ENCODE measurements at places on chromosomes 12 and 14. TPM values are rescaled to one million over a fixed set of nuclear protein-coding genes. Genes with fewer than 3 reads are reported as not detected.

DNA sequence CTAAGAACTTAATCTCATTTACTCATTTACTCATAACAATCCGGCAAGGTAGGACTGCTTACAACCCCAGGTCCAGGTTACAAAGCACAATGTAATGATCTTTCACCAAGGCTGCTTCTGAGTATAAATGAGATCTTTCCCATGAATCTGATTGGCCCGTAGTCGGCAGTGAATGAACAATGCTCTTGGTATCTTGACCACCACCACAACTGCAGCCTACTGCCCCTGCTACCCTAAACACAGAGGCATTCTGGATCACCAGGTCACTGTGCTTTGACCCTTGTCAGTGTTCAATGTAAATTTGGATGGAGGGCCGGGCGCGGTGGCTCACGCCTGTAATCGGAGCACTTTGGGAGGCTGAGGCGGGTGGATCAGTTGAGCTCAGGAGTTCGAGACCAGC is 15.9 kb downstream of the FAM181A start:
- H3K27me3 ChIP-seq, result peaks cover 29% of the 10 kb centered on the region
- no peak for DNase-seq
- H3K27ac ChIP-seq, result no peak overlapping the region
- H3K4me1 ChIP-seq, result peaks cover 5% of the 10 kb centered on the region
- H3K4me3 ChIP-seq, result no peak overlapping the region

GRCh38 chr14:26808407-26808806 is 210.6 kb upstream of the NOVA1 start:
- H3K27ac ChIP-seq, result no peak overlapping the region
- no peak for DNase-seq
- no peak overlapping the region for H3K4me3 ChIP-seq
- no peaks in the 10 kb centered on the region for H3K36me3 ChIP-seq
- no peaks in the 10 kb centered on the region for H3K4me1 ChIP-seq

DNA sequence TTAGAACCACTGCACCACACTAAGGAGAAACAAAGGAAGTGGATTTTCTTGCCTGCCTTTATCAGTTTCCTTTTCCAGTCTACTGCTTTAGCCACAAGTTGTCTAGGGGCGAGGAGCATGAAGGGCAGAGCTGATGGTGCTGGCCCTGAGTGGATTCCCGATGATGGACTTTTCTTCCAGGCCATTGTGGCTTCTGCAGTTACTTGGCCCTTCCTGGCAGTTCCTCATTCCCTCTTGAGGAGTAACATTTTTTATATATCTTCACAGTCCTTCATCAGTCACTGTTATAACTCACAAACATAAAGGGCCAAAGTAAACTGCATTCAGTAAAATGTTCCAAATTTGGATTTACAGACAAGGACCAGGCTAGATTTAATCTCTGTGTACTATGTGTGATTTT is 61.2 kb upstream of the SRSF5 start:
- H3K4me3 ChIP-seq, result no peak overlapping the region
- H3K27me3 ChIP-seq, result no peaks in the 10 kb centered on the region
- H3K36me3 ChIP-seq, result peaks cover 22% of the 10 kb centered on the region
- DNase-seq, result no peak

DNA sequence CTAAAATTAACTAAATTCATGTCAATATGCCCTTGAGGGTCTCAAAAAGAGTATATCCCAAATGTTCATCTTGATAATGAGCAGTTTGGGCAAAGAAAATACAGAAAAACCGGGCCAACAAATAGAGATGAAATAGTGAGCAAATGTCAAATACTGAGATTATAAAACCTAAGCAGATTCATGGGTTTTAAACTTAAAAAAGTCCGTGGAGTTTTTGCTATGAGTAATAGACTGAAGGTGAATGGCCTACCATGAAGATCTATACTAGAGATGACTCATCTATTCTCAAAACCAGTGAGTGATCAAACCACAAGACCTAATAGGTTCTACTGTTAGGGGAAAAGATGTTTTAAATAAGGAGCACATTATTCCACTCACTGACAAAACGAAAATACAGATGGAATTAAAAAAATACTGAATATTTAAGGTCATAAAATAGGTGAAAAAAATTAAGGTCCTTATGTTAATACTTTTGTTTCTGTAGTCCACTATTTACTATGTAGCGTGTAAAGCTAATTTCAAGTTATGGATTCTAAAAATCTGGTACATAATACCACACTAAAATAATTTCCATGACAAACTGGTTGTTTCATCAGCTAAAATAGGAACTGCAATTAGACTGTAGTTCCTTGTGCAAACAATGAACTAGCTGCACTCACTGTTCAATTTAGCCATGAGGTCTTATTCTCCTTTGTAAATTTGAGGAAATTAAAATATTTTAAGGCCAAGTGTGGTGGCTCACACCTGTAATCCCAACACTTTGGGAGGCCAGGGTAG is 5.0 kb downstream of the HNRNPC start:
- peaks cover 68% of the 10 kb centered on the region for H3K36me3 ChIP-seq
- peak overlapping the region; percentile 100 for H3K4me3 ChIP-seq
- peaks cover 44% of the 10 kb centered on the region for H3K4me1 ChIP-seq
- no peak for DNase-seq
- peak overlapping the region; percentile 85 for H3K27ac ChIP-seq

DNA sequence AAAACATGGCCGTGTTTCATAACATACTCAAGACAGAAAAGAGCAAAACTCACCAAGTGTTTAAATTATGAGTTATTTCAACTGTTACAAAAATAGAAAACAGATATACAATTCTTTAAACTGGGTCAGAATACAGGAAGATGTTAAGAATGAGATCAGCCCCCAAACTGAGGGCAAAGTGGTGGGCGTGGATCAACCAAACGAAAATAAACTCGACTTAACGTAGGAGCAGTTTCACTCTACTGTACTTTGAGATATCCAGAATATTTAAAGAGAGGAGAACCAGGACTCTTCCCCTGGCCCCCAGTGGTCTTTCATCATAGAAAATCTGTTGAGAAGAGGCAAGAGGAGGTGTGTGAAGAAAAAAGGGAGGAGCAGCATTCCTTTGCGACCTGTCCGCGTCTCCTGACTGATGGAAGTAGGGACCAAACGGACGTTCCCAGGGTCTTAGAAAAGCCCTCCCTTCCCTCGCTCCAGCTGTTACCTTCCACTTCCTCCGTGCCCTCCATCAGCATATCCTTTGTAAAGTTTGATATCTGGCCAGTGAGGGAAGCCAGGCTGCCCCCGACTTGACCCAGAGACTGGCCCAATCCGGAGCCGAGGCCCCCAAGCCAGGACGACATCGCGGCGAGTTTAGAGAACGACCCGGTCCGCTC is 668 bp downstream of the TRIP11 start:
- peak; percentile 71 for DNase-seq
- H3K36me3 ChIP-seq, result peaks cover 13% of the 10 kb centered on the region
- peak overlapping the region; percentile 100 for H3K27ac ChIP-seq
- H3K27me3 ChIP-seq, result no peaks in the 10 kb centered on the region
- peak overlapping the region; percentile 98 for H3K4me3 ChIP-seq

- peaks cover 5% of the 10 kb centered on the region for H3K4me1 ChIP-seq
- no peaks in the 10 kb centered on the region for H3K27me3 ChIP-seq
- no peak overlapping the region for H3K27ac ChIP-seq
- no peak overlapping the region for H3K4me3 ChIP-seq
- H3K36me3 ChIP-seq, result no peaks in the 10 kb centered on the region
- no peak for DNase-seq
Measured at GRCh38 chr12:42282294-42282693, 43.6 kb downstream of the ZCRB1 start.

DNA sequence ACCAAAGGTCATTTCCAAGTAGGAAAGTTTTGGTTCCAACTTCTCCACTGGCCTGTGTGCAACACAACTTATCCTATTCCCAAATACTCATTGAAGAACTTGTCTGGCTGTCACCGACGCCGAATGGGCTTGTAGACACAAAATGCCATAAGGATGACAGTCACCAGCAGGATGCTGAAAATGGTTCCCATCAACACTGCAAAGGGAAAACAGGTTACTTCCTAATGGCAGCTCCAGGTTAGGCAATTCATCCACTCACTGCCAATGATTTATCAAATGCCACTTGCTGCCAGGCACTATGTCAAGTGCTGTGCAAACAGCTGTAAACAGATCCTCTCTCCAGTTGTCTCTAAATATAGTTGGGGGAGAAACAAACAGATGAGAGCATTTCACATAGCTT is 6.1 kb downstream of the C12orf76 start:
- H3K27ac ChIP-seq, result peak overlapping the region; percentile 50
- no peak for DNase-seq
- no peak overlapping the region for H3K4me3 ChIP-seq
- H3K27me3 ChIP-seq, result no peaks in the 10 kb centered on the region
- H3K36me3 ChIP-seq, result peaks cover 8% of the 10 kb centered on the region
- peaks cover 25% of the 10 kb centered on the region for H3K4me1 ChIP-seq

GRCh38 chr12:89484470-89484869 is 40.1 kb downstream of the GALNT4 start:
- H3K4me3 ChIP-seq, result no peak overlapping the region
- H3K36me3 ChIP-seq, result peaks cover 11% of the 10 kb centered on the region
- H3K27me3 ChIP-seq, result no peaks in the 10 kb centered on the region
- DNase-seq, result no peak
- H3K4me1 ChIP-seq, result no peaks in the 10 kb centered on the region
- H3K27ac ChIP-seq, result no peak overlapping the region

- peaks cover 9% of the 10 kb centered on the region for H3K36me3 ChIP-seq
- no peaks in the 10 kb centered on the region for H3K27me3 ChIP-seq
Measured at GRCh38 chr14:89262041-89262440, 155.0 kb downstream of the FOXN3 start.

GRCh38 chr14:54564071-54564867 is 2.7 kb upstream of the SAMD4A start:
- peaks cover 12% of the 10 kb centered on the region for H3K4me1 ChIP-seq
- no peaks in the 10 kb centered on the region for H3K36me3 ChIP-seq
- H3K27me3 ChIP-seq, result peaks cover 17% of the 10 kb centered on the region

DNA sequence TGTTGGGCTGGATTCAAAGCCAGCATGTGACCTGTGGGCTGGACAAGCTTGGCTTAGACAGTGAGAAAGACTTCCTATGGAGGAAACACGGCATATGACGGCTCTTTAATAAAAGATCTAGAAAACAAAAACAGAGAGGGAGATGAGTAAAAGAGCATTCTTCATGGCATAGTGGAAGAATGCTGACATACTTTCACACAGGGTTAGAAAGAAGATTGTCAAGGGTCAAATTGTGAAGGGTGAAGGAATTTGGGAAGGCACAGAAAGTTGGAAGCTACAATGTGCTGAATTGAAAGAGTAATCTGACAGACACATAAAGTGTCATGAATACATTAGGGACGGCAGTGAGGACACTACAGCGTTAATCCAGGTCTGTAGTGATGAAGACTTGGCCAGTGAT is 63.4 kb downstream of the GALNT4 start:
- no peak overlapping the region for H3K27ac ChIP-seq
- H3K27me3 ChIP-seq, result no peaks in the 10 kb centered on the region
- H3K36me3 ChIP-seq, result no peaks in the 10 kb centered on the region
- peaks cover 16% of the 10 kb centered on the region for H3K4me1 ChIP-seq
- no peak for DNase-seq

- peak overlapping the region; percentile 97 for H3K27ac ChIP-seq
- no peak for DNase-seq
Measured at GRCh38 chr12:95216711-95217376, 423 bp downstream of the FGD6 start.

DNA sequence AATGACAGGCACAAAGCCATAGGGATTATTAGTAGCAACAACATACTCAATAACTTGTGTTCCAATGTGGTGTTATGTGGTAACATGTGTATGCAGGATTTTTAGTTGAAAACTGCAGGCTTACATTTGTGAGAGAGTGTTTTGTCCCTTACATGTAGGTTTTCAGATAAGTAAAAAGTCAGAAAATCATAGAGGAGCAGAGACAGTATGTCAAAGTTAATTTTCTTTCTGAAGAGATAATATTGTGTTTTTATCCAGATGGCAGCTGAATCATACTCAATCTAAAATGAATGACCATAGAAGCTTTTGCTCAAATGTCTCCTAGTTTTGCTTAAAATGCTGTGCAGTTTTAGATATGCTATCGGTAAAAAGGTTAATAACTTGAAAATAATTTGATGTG is 277.0 kb downstream of the TRHDE start:
- H3K27me3 ChIP-seq, result peaks cover 25% of the 10 kb centered on the region
- H3K4me1 ChIP-seq, result peaks cover 3% of the 10 kb centered on the region
- no peak overlapping the region for H3K4me3 ChIP-seq
- DNase-seq, result no peak

GRCh38 chr14:32472512-32473463 is 143.7 kb downstream of the AKAP6 start:
- H3K27me3 ChIP-seq, result no peaks in the 10 kb centered on the region
- H3K27ac ChIP-seq, result peak overlapping the region; percentile 89
- peaks cover 25% of the 10 kb centered on the region for H3K4me1 ChIP-seq
- H3K4me3 ChIP-seq, result peak overlapping the region; percentile 57

GRCh38 chr14:77549451-77549850 is 50.8 kb upstream of the ISM2 start:
- no peaks in the 10 kb centered on the region for H3K27me3 ChIP-seq
- H3K27ac ChIP-seq, result no peak overlapping the region
- no peak overlapping the region for H3K4me3 ChIP-seq
- no peaks in the 10 kb centered on the region for H3K4me1 ChIP-seq

DNA sequence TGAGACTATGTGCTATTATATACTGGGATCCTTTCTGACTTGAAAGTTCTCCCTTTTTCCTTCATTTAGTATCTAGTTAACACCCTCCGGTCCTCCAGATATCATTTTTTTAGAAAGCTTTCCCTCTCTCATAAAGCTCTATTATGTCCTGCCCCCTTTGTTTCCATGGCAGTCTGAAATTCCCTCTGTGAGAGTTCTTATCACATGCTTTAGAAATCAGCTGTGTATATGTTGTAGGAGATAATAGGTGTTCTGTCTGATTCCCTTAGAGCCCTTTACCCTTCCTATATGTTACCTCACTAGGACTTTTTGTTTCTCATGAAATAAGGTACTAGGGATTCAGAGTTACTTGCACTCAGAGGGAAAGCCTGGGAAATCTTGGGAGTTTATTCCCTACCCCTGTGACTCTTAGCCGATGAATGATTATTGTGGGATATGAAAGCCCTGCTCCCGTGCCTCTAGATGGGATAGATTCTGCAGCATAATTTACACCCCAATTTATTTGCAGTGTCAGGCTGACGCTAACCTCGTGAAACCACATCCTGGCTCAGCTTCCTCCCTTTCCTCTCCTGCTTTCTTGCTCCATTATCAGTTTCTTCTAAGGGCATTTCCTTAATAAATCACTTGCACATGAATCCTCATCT is 448.4 kb downstream of the MDGA2 start:
- no peaks in the 10 kb centered on the region for H3K27me3 ChIP-seq
- no peak for DNase-seq
- no peak overlapping the region for H3K27ac ChIP-seq
- no peaks in the 10 kb centered on the region for H3K4me1 ChIP-seq
- no peak overlapping the region for H3K4me3 ChIP-seq

Gene CLEC4D
- not detected for total RNA-seq

Gene SERPINA12
- total RNA-seq, result not detected

Gene ENDOU
- 3.7 TPM for total RNA-seq

Gene RIMBP2
- total RNA-seq, result 35.6 TPM

Gene ITGA7
- total RNA-seq, result 39.2 TPM
